ENCODE measurements at places on chromosomes 5 and 9.

- peak; percentile 8 for DNase-seq
Observed at GRCh38 chr5:118701791-118702190, 286.6 kb downstream of the DTWD2 start.

GRCh38 chr9:127980060-127980705 lies 606 bp downstream of the EEIG1 start:
- DNase-seq = no peak

DNA sequence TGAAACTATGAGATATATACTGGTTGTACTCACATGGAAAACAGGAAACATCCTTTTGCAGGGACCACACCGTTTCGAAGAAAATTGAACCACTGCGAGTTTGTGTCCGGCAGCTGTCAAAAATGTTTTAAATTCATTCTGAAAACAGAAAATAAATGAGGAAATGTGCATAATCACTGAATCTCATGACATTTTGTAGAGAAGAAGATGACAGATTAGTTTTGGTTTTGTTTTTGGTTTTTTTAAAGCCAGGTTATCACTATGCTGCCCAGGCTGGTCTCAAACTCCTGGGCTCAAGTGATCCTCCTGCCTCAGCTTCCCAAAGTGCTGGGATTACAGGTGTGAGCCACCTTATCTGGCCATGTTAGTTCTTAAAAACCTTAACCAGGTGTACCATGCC lies 3.5 kb downstream of the TXNDC8 start:
- DNase-seq = no peak

DNA sequence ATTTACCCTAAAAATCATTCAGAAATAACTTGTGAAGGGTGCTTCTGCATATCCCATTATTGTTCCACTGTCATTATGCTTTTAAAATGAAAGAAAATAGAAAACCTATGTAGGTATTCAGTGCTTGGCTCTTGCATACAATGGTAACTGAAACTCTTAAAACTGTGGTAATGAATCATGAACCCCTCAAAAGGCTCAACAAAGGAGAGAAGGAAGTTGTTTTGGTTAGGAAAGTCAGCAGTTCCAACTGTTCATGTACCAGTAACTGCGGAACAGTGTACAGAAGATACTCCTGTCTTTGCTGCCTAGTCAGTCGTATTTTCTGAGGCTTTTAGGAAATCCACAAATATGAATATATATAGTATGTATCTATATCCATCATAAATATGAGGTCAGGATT lies 96.1 kb downstream of the OSMR start:
- DNase-seq = no peak

- no peak for DNase-seq
Observed at GRCh38 chr9:12777121-12778022, 2.6 kb downstream of the LURAP1L start.

GRCh38 chr5:151315998-151316597 lies 12.5 kb upstream of the SLC36A3 start:
- DNase-seq = peak; percentile 55

DNA sequence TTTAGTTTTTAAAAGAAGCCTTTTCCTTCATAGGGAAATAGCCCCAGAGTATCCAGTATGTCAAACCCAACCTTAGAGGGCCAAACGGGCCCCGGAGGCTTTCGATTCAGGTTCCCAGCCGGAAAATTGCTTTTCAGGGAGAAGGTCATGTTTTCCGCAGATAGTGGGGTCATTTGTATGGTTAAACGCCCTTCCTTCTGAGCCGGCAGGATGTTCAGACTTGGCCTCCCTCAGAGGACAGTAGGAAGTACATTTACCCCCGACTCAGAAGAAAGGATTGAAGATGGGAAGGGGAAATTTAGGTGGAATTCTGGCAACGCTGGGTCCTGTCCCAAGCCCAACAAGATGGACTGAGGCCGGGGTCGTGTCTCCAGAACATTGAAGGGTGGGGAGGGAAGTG lies 195.2 kb downstream of the AOPEP start:
- no peak for DNase-seq

DNA sequence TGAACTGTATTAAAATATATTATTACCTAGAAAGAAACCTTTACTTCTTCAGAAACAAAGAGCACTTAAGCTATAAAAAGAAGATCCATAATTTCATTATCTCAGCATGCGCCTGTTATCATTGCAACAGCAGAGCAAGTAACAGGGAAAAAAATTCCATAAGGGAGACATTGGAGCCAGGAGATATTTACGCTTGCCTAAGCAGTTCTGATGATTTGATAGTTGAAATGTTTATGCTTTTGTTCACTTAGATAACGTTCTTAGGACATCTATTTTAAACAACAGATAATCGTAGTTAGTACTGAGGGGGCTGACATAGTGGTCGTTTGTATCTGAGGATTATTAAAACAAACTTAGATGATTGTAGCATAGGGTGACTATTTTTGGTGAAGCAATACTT lies 252.5 kb downstream of the NNT start:
- DNase-seq = no peak

DNA sequence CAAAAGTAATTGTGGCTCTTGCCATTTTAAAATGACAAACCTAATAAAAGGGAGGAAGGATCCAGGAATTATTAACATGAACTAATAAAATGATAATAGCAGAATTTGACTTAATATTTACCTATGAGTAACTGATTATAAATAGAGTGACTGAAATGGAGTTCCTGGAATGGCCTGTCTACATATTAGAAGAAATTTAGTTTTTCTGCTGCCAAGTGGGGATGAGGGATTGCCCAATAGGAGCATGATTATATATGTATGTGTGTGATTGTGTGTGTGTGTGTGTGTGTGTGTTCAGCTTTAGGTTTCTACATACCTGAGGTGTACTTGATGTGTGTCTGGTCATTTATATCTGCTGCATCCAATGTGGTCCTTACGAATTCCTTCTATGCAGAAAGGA lies 36.6 kb upstream of the ITGA1 start:
- no peak for DNase-seq

DNA sequence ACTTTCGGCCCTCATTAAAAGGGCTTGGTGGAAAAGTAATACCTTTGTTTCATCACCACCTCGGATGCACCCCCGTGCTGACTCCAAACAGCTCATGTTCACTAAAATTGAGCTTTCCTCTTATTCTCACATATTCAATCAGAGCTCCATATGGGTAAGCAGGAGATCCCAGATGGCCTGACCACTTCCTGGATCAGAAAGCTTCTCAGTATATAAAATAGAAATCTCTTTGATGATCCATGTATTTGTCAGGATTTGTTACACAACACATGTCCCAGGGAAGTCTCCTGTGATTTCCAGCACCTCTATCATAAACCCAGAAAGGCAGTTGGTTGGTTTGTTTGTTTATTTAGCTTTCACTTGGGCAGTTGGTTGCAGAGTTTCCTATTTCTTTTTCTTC lies 402.0 kb downstream of the MLLT3 start:
- no peak for DNase-seq

- DNase-seq = no peak
Observed at GRCh38 chr5:21013237-21013636, 1025.2 kb upstream of the CDH18 start.

DNA sequence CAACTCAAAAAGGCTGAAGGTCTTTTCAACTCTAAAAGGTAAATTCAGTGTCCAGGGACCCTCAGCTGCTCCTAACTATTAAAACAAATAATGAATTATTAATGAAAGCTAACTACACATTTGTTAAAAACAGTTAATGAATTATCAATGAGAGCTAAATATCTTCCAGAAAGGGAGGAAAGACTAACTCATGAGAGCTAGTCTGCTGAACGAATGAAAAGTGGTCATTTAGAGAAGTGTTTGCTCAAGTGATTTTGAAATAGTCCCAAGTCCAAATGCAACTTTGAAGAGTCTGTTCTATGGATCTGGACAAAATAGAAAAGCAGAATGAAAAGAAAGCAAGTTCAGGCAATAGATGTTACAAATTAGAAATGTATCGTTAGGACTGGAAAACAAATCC lies 133.9 kb upstream of the SPEF2 start:
- DNase-seq = no peak

GRCh38 chr5:154060606-154061005 lies 21.8 kb downstream of the MFAP3 start:
- no peak for DNase-seq

- peak; percentile 79 for DNase-seq
Observed at GRCh38 chr9:88980740-88981203, 10.5 kb upstream of the S1PR3 start.

- peak; percentile 40 for DNase-seq
Observed at GRCh38 chr5:80481019-80481893, 6.6 kb upstream of the FAM151B start.

GRCh38 chr5:115070737-115071136 lies 99.0 kb downstream of the TRIM36 start:
- DNase-seq = no peak

- no peak for DNase-seq
Observed at GRCh38 chr9:113543982-113544303, 80.4 kb downstream of the RGS3 start.

GRCh38 chr9:120065151-120065550 lies 514.8 kb downstream of the CDK5RAP2 start:
- DNase-seq = no peak

DNA sequence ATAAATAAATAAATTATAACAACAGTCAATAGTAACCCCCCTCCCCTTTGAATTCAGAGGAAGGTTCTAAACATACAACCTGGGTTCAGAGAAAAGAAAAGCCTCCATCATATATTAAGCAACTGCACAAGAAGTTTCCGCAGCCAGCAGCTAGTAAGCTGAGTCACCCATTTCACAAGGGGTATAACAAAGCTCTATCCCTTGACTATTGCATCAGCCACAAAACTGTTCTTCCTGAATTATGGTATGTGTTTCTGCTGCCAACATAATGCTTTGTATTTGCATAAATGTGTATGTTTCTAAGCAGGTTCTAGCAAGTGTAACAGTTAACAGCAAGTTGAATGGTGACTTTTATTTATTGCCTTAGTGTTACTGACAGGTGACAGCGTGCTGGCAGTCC lies 6.8 kb upstream of the CEP120 start:
- DNase-seq = peak; percentile 81

All from stromal cell of bone marrow (primary cell).